Transverse colon (tissue), 4 donors: ENCODE measurements at places on chromosomes 5 and 9. TPM values are rescaled to one million over a fixed set of nuclear protein-coding genes. Genes with fewer than 3 reads are reported as not detected.

DNA sequence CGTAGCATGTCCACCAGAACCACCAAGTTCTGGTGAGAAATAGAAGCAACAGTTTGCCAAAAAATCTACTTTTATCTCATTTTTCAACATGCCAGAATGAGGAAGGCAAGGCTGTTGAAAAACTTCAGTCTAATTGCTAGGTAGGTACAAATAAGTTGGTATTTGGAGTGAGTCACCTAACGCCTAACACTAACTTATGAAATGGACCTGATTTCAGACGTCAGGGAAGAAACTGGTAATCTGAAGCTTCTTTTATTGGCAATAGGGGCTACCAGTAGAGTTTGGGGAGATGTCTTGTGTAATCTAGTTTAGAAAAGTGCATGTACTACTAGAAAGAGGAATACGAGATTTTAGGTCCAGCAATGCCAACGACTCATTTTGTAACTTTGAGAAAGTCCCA is 4.4 kb upstream of the PDE6A start:
- H3K27ac ChIP-seq: no peak overlapping the region
- H3K36me3 ChIP-seq: no peaks in the 10 kb centered on the region
- no peak overlapping the region for H3K4me3 ChIP-seq

DNA sequence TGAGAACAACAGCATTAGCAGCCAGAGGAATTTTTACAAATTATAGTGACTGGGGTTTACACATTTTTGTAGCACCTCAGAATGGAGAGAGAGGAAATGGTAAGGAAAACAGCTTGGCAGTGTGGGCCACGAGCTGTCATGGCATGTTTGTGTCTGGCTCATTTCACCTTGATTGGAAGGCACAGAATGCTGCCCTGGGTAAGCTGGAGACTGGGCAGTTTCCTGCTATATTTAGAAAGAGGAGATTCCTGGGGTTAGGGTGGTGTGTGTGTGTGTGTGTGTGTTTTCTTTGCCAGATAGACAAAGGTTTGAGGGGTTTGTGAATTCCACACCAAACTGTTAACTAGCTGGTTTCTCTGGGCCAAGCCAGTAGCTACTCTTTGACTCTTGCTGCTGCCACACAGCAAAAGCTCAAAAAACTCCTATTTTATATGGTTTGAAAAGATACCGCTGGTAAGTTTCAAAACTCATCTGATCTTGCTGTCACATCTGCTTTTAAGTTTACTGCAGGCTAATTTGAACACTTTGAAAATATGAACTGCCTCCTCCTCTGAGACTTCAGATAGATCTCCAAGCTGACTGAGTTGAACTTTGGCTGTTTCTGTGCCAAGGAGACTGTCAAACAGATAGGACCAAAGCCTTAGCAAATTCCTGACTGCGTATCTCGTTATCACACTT is 9.1 kb downstream of the ARHGAP26 start:
- no peak overlapping the region for H3K4me3 ChIP-seq
- no peaks in the 10 kb centered on the region for H3K36me3 ChIP-seq

GRCh38 chr9:121354141-121354540 is 15.9 kb downstream of the STOM start:
- peak overlapping the region; percentile 96 for H3K27ac ChIP-seq
- DNase-seq: peak; percentile 31
- H3K4me3 ChIP-seq: no peak overlapping the region
- peaks cover 76% of the 10 kb centered on the region for H3K4me1 ChIP-seq
- H3K36me3 ChIP-seq: no peaks in the 10 kb centered on the region
- H3K27me3 ChIP-seq: no peaks in the 10 kb centered on the region

DNA sequence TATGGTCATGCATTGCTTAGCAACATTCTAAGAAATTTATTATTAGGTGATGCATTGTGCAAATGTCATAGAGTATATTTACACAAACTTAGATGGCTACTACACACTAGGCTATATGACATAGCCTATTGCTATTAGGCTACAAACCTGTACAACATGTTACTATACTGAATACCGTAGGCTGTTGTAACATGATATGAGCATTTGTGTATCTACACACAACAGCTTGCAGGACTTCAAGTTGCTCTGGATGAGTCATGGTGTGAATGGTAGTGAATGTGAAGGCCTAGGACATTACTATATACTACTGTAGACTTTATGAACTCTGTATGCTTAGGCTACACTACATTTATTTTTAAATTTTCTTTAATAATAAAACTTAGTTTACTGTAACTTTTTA is 107.2 kb upstream of the MAMDC2 start:
- no peaks in the 10 kb centered on the region for H3K27me3 ChIP-seq
- no peak overlapping the region for H3K4me3 ChIP-seq
- no peak overlapping the region for H3K27ac ChIP-seq
- no peaks in the 10 kb centered on the region for H3K4me1 ChIP-seq

Gene HTR4
- total RNA-seq: 20.8 TPM

DNA sequence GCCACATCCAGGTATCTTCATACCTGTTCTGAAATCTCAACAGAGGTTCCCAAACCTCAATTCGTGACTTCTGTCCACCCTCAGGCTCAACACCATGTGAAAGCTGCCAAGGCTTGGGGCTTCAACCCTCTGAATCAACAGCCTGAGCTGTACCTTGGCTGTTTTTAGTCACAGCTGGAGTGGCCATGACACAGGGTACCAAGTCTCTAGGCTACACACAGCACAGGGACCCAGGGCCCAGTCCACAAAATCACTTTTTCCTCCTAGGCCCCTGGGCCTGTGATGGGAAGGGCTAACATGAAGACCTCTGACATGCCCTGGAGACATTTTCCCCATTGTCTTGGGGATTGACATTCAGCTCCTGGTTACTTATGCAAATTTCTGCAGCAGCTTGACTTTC is 464.9 kb downstream of the ELAVL2 start:
- DNase-seq: no peak
- no peaks in the 10 kb centered on the region for H3K4me1 ChIP-seq
- no peaks in the 10 kb centered on the region for H3K27me3 ChIP-seq
- no peak overlapping the region for H3K4me3 ChIP-seq

GRCh38 chr9:3865141-3865772 is 339.5 kb upstream of the RFX3 start:
- no peaks in the 10 kb centered on the region for H3K4me1 ChIP-seq
- H3K27me3 ChIP-seq: no peaks in the 10 kb centered on the region
- no peak for DNase-seq
- no peak overlapping the region for H3K4me3 ChIP-seq
- no peak overlapping the region for H3K27ac ChIP-seq

GRCh38 chr5:109256486-109256885 is 153.3 kb downstream of the PJA2 start:
- H3K4me1 ChIP-seq: no peaks in the 10 kb centered on the region
- no peak for DNase-seq
- H3K4me3 ChIP-seq: no peak overlapping the region

GRCh38 chr5:78162253-78162862 is 132.1 kb downstream of the AP3B1 start:
- no peak overlapping the region for H3K4me3 ChIP-seq
- H3K27me3 ChIP-seq: no peaks in the 10 kb centered on the region
- no peaks in the 10 kb centered on the region for H3K4me1 ChIP-seq
- no peak overlapping the region for H3K27ac ChIP-seq

GRCh38 chr5:90366948-90367347 is 42.6 kb downstream of the CETN3 start:
- H3K4me3 ChIP-seq: no peak overlapping the region
- no peak overlapping the region for H3K27ac ChIP-seq
- no peaks in the 10 kb centered on the region for H3K4me1 ChIP-seq
- no peaks in the 10 kb centered on the region for H3K36me3 ChIP-seq
- H3K27me3 ChIP-seq: no peaks in the 10 kb centered on the region
- DNase-seq: no peak
